Naive thymus-derived CD4-positive, alpha-beta T cell (primary cell): ENCODE measurements at places on chromosomes 16 and 17.

GRCh38 chr17:20045476-20045875, 36.3 kb downstream of the SPECC1 start:
- no peak for DNase-seq
- no peaks in the 10 kb centered on the region for H3K4me1 ChIP-seq
- H3K27ac ChIP-seq: no peak overlapping the region
- H3K27me3 ChIP-seq: no peaks in the 10 kb centered on the region

- H3K27ac ChIP-seq: no peak overlapping the region
- no peaks in the 10 kb centered on the region for H3K4me1 ChIP-seq
- H3K36me3 ChIP-seq: no peaks in the 10 kb centered on the region
Observed at GRCh38 chr16:75116911-75117245, 298 bp upstream of the LDHD start.

- no peaks in the 10 kb centered on the region for H3K36me3 ChIP-seq
- H3K27ac ChIP-seq: peak overlapping the region; percentile 70
- no peaks in the 10 kb centered on the region for H3K27me3 ChIP-seq
- peaks cover 49% of the 10 kb centered on the region for H3K4me1 ChIP-seq
Observed at GRCh38 chr16:49462362-49462988, 88.9 kb downstream of the C16orf78 start.

DNA sequence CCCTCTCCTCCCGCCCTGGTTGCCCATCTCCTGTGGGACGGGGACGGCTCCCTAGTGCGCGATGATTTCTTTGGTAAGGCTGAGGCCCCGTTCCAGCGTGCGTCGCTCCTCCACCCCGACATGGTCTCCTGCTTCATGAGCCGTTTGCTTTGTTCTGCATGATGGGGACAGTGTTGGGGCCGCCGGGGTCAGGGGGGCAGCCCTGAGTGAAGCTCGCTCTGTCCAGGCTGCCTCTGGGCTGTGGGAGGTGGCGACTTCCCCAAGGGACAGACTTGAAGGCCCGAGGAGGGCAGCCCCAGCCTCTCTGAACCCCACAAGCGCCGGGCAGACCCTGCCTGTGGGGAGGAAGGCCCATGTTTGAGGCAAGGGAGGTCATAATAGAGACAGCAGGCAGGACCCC, 12.4 kb downstream of the NME3 start:
- no peaks in the 10 kb centered on the region for H3K27me3 ChIP-seq
- H3K4me1 ChIP-seq: no peaks in the 10 kb centered on the region
- H3K36me3 ChIP-seq: peaks cover 71% of the 10 kb centered on the region
- H3K4me3 ChIP-seq: no peak overlapping the region

DNA sequence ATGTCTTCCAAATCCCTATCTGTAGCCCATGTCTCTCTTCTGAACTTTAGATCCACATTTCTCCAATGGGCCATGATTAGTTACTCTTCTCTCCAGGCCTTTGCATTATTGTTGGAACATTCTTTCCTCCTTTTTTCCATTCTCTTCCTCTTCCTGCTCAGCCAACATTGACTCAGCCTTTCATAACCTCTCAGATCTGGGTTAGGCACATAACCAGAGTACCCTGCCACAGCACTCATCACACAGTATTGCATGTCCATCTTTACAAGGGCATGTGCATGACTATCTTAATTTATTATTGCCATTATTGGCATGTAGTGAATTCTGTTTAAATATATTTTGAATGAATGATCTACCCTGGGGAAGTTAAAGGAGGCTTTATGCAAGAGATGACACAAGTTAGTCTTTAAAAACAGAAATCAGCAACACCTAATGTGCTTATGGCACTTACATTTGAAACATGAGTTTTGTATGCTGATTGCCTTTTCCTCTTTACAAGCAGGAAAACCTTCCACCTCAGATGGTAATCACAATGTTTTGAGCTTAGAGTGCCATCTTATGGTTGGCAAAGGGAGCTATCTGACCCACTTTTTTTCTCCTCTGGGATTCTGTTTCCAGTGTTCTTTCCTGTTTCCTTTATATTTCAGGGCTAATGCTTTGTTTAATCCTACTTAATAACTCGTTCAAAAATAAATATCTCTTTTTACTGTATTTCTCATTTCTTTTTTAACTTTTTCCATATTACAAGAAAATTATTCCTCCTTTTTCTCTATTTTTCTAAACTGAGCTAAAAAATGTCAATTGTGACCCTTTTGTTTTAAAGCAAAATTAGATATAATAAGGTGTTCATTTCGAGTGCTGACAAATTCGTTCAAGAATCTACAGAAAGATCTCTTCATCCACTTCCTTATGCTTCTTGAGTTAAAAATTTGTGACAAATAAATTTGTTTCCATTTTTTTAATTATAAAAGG, 151.0 kb upstream of the RBL2 start:
- H3K27me3 ChIP-seq: no peaks in the 10 kb centered on the region
- H3K27ac ChIP-seq: no peak overlapping the region
- DNase-seq: no peak
- H3K4me3 ChIP-seq: no peak overlapping the region
- H3K4me1 ChIP-seq: no peaks in the 10 kb centered on the region

GRCh38 chr17:66211047-66211810, 18.0 kb downstream of the APOH start:
- no peaks in the 10 kb centered on the region for H3K27me3 ChIP-seq
- no peaks in the 10 kb centered on the region for H3K36me3 ChIP-seq
- H3K27ac ChIP-seq: no peak overlapping the region
- H3K4me3 ChIP-seq: no peak overlapping the region

DNA sequence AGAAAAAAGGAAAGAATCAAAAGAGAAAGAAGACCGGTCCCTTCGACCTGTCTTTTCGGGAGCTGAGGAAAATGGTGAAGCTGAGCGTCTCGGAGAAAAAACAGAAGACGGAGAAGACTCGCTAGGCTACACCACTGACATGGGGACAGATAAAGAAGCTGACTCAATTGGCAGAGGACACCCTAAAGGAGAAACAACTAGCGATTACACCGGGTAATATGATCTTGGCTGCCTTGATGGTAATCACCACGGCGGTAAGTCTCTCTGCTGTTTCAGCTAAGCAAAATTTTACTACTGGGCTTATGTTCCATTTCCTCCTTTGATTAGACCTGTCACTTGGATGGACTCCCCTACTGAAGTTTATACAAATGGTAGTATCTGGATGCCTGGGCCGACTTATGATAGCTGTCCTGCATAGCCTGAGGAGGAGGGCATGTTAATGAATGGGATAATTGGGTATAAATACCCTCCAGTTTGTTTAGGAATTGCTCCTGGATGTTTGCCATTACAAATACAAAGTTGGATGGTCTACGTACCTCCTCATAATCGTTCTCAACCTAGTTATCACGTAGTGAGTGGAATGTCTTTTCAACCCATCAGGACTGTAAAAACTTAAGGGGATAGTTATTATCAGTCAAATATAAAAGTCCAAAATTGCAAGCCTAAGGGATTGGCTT, 24.1 kb downstream of the ALOX15B start:
- H3K4me3 ChIP-seq: no peak overlapping the region
- H3K4me1 ChIP-seq: no peaks in the 10 kb centered on the region
- no peak overlapping the region for H3K27ac ChIP-seq
- DNase-seq: no peak

- H3K4me3 ChIP-seq: no peak overlapping the region
- H3K4me1 ChIP-seq: no peaks in the 10 kb centered on the region
- DNase-seq: no peak
- no peak overlapping the region for H3K27ac ChIP-seq
Observed at GRCh38 chr17:79295307-79295706, 220.7 kb downstream of the ENGASE start.

GRCh38 chr16:9050102-9050830, 41.2 kb upstream of the HAPSTR1 start:
- DNase-seq: no peak
- H3K4me3 ChIP-seq: no peak overlapping the region
- H3K27me3 ChIP-seq: no peaks in the 10 kb centered on the region

DNA sequence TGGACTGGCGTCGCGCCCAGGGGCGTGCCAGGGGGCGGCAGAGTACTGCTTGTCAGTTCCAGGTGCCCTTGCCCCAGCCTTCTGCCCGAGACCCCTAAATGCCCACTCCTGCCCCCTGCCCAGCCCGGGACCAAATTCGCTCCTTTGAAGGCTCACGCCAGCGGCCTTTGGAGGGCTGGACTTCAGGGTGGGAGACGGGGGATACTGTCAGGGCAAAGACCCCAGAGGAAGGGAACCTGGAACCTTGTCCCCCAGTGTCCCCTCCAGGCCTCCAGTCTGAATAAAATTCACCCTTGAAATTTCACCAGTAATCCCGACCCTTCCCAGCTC, 737 bp downstream of the OTOP3 start:
- H3K27me3 ChIP-seq: no peaks in the 10 kb centered on the region
- H3K27ac ChIP-seq: no peak overlapping the region
- no peak overlapping the region for H3K4me3 ChIP-seq
- H3K36me3 ChIP-seq: no peaks in the 10 kb centered on the region
- no peaks in the 10 kb centered on the region for H3K4me1 ChIP-seq
- DNase-seq: no peak

- no peaks in the 10 kb centered on the region for H3K27me3 ChIP-seq
- peak overlapping the region; percentile 46 for H3K4me3 ChIP-seq
- no peak overlapping the region for H3K27ac ChIP-seq
- no peaks in the 10 kb centered on the region for H3K36me3 ChIP-seq
- DNase-seq: no peak
Observed at GRCh38 chr17:68182940-68183551, 64.8 kb upstream of the AMZ2 start.

DNA sequence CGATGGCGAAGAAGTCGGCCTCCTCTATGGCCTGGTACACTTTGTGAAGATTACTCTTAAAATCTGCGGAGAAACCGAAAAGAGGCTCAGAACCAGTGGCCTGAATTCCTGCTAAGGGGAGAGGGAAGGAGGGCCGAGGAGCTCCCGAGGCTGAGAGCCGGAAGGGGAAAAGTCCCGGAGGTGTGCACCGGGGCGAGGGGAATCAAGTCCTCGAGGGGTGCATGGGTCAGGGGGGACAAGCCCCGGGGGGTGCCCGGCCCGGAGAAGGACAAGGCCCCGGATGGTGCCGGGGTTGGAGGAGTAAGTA, 495 bp downstream of the PARN start:
- peaks cover 34% of the 10 kb centered on the region for H3K36me3 ChIP-seq
- H3K4me3 ChIP-seq: peak overlapping the region; percentile 84
- peak overlapping the region; percentile 93 for H3K27ac ChIP-seq
- DNase-seq: no peak

DNA sequence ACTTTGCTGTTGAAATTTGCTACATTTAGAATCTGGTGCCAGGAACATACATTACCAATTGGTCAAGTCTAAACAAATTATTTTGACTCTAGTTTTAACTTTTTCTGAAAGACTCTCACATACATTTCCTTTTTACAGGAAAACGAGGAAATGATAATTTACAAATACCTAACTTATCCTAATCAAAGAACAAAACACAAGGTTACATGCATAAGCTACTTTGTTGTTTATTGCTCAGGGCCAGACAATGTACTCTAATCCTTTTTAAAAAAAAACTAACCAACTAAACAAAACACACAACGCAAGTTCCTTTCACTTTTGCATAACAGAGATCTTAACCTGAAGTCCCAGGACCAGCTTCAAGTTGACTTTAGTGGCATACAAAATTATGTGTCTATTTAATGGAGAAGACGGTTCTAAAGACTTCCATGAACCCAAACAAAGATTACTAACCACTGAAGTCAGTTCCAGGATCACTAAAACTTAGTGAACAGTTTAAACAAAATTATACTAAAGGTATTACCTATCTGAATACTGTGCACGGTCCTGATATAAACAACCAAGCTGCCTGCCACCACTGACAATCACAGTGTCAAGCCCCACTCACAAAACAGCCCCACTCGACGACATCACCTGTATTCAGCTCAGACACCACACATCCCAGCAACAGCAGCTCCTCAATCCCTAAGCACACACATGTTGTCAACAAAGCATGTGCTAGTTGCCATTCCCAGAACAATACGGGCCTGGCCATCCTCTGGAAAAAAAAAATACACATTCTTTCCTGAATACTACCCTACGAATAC, 1.9 kb downstream of the ZNF652 start:
- no peaks in the 10 kb centered on the region for H3K27me3 ChIP-seq
- H3K27ac ChIP-seq: peak overlapping the region; percentile 71
- peak overlapping the region; percentile 67 for H3K4me3 ChIP-seq
- H3K4me1 ChIP-seq: peaks cover 26% of the 10 kb centered on the region
- no peak for DNase-seq

GRCh38 chr17:74566132-74566753, 1.1 kb downstream of the CD300H start:
- DNase-seq: no peak
- no peaks in the 10 kb centered on the region for H3K27me3 ChIP-seq
- H3K4me1 ChIP-seq: no peaks in the 10 kb centered on the region
- no peak overlapping the region for H3K27ac ChIP-seq

- H3K27ac ChIP-seq: no peak overlapping the region
- H3K4me1 ChIP-seq: no peaks in the 10 kb centered on the region
- no peaks in the 10 kb centered on the region for H3K27me3 ChIP-seq
- DNase-seq: no peak
Observed at GRCh38 chr16:22933173-22933572, 119.2 kb downstream of the HS3ST2 start.

GRCh38 chr17:8046929-8047768, 8.3 kb downstream of the ALOX15B start:
- H3K4me1 ChIP-seq: no peaks in the 10 kb centered on the region
- H3K27me3 ChIP-seq: no peaks in the 10 kb centered on the region
- no peak overlapping the region for H3K4me3 ChIP-seq
- H3K36me3 ChIP-seq: no peaks in the 10 kb centered on the region
- no peak overlapping the region for H3K27ac ChIP-seq

- H3K27ac ChIP-seq: no peak overlapping the region
- no peak for DNase-seq
- no peak overlapping the region for H3K4me3 ChIP-seq
Observed at GRCh38 chr16:1335211-1335971, 1.9 kb downstream of the BAIAP3 start.

GRCh38 chr17:79950751-79951150, 84.9 kb downstream of the TBC1D16 start:
- no peaks in the 10 kb centered on the region for H3K27me3 ChIP-seq
- DNase-seq: no peak
- H3K36me3 ChIP-seq: no peaks in the 10 kb centered on the region
- H3K4me3 ChIP-seq: no peak overlapping the region
- H3K4me1 ChIP-seq: no peaks in the 10 kb centered on the region

DNA sequence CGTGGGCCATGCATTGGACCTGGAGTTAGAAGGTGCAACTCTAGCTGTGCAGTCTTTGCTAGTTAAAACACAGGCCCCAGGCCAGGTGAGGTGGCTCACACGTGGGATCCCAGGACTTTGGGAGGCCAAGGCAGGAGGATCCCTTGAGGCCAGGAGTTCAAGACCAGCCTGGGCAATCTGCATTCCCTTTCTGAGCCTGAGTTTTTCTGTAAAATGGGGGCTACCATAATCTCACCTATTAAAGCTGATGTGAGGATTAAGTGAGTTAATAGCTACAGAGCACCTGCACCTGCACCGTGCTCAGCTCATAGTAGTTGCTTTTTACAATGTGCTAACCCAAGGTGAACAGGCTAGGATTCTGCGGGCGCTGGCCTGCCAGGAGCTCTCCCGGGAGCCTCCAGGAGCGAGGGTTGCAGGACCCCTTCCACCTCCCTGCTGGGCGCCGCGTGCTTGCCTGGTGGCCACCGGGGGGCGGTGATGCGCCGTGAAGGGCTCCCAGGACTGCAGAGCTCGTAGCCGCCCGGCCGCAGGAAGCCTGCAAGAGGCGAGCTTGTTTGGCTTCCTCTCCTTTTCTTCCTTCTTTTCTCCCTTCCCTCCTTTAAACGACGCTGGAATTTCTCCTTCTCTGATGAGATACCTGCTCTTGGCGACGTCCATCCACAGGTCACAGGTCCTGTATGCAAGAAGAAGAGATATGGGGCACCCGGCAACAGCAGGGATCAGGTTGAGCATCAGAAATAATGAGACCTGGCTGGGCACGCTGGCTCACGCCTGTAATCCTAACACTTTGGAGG, 51.3 kb downstream of the ZFP90 start:
- DNase-seq: peak; percentile 42
- no peak overlapping the region for H3K27ac ChIP-seq
- H3K4me1 ChIP-seq: no peaks in the 10 kb centered on the region
- H3K36me3 ChIP-seq: no peaks in the 10 kb centered on the region
- no peak overlapping the region for H3K4me3 ChIP-seq
